ENCODE measurements at places on chromosomes 5 and 9.

DNA sequence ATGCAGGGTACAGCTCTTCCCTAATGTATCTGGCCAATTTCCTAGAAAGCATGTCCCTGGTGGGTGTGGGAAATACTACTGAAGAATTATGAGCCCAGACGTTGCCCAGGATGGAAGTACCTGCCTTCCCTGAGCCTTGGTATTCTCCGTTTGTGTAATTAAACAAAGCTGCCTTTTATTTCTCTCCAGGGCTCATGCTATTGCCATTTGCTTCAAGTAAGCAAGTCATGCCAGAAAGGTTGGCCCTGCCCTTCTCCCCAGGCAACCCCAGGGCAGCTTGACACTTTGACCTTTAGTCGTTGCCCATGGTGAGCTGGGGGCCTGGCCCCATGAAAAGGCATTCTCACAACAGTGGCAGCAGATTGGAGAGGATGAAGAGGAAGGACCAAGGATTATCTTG lies 4.4 kb downstream of the COL27A1 start:
- no peak for DNase-seq

DNA sequence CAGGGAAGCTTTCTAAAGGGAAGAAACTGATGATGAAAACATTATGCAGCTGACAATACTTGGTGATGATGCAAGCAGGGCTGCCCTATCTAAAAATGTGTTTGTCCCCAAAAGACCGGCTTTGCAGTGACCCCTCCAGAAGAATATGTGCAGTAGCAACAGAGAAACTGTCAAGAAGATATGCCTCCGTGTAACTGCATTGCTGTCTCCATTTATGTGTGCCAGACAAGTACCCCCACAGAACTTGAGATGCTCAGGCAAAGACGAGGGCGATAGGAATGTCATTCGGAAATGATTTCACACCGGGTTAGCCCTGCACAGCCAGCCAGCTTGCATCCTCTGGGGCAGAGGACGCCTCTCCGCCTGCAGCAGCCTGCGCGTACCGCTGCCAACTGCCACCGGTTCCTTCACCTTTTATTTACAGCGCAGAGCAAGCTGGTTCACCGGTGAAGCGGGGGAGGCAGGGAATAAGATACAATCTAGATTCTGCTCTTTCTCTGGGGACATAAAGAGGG lies 2.0 kb downstream of the GABBR2 start:
- DNase-seq = peak; percentile 71

- no peak for DNase-seq
Measured at GRCh38 chr9:69431777-69432176, 106.8 kb downstream of the ENTREP1 start.

GRCh38 chr5:169805937-169806700 lies 169.0 kb downstream of the DOCK2 start:
- no peak for DNase-seq

DNA sequence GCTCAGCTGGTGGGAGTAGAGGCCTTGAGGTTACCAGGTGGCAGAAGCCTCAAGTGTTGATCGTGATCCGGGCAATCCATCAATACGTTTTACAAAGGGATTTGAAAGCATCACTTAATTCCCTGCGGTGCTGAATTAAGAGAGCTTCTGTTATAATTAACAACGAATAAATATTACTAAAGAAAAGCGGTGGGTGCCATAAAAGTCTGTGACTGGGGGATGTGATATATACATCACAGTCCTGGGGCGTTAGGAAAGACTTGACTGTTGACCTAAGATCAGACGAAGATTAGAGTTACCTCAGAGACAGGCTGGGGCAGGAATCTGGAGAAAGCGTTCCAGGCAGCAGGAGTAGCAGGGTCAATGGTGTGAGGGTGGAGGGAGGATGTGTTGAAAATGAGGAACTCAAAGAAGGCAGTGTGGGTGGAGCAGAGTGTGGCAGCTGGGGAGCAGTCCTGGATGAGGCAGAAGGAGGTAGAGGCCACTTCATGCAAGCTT lies 6.7 kb upstream of the C5orf63 start:
- peak; percentile 81 for DNase-seq

DNA sequence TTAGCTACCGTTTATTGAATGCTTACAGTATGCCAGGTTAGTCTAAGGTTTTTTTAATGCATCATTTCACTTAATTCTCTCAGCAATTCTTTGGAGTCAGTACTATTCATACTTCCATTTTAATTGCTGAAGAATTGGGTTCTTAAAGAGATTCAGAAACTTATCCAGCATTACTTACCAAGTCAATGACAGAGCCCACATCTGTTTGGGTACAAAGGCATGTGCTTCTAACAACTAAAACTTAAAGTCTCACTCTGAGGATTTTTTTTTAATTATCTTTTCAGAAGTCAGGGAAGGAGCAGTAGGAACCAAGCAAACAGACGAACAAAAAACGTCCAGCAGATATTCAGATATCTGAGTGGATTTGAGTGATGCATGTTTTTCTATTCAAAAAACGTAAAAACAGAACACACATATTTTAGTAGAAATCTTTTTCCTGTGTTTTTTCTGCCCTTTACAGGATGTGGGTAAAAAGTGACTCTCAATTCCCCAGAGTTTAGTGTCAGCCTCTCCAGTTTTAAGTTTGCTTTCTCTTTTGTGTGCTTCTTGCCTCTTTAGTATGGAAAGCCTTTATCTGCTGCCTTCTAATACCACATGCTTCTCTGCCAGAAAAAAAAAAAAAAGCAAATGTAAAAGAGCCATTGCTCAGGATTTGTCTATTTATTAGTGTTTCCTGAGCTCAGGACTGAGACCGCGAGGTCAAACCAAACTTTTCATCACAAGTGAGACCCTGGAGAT lies 118.0 kb downstream of the PRKACG start:
- DNase-seq = no peak

- no peak for DNase-seq
Measured at GRCh38 chr9:112193572-112194288, 18.6 kb upstream of the SUSD1 start.

DNA sequence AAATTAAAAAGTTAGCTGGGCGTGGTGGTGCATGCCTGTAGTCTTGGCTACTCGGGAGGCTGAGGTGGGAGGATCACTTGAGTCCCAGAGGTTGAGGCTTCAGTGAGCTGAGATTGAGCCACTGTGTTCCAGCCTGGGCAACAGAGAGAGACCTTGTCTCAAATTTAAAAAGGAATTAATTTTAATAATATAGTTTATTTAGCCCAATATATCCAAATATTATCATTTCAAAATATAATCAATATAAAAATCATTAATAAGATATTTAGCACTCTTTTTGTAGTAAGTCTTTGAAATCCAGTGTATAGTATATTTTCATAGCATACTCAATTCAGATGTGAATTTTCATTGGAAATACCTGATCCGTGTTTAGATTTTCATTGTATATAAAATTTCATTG lies 43.2 kb upstream of the ORM1 start:
- no peak for DNase-seq

DNA sequence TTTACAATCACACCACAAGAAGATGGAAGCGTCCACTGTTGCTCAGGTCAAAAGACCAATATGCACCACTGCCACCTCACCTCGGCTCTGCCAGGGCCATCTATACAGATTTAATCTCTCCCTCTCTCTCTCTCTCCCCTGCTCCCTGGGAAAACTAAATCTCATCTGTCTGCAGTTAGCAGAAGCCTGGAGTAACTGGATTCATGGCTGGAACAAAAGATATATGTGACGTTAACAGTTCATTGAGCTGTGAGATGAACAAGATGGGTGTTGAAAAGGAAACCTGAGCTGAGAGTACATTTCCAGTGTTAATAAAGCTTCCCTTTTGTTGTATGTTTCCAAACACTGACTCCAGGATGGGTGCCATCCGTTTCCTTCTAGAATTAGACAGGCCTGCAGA lies 369.7 kb downstream of the CDK5RAP2 start:
- DNase-seq = no peak

Data from NCI-H1105 treated with DMSO at 0.1 percent for 48 hours (cell line).